ENCODE measurements at places on chromosomes 1 and 21.

DNA sequence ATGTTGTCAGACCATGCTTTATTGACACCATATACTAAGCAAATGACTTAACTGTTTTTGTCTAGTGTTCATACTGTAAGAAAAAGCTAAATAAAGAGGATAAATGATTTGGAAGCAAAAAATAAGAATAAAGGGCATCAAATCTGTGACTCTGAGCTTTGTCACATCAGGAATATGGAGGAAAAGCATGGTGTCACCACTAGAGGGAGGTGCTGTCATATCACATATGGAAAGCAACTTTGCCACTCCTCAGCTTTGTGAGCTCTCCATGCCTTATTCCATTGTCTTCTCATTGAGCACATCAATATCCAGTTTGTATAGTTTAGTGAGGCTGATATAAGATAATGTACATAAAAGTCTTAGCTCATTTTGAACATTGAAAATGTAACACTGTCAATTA is 20.8 kb upstream of the GBP1 start:
- no peak for DNase-seq

DNA sequence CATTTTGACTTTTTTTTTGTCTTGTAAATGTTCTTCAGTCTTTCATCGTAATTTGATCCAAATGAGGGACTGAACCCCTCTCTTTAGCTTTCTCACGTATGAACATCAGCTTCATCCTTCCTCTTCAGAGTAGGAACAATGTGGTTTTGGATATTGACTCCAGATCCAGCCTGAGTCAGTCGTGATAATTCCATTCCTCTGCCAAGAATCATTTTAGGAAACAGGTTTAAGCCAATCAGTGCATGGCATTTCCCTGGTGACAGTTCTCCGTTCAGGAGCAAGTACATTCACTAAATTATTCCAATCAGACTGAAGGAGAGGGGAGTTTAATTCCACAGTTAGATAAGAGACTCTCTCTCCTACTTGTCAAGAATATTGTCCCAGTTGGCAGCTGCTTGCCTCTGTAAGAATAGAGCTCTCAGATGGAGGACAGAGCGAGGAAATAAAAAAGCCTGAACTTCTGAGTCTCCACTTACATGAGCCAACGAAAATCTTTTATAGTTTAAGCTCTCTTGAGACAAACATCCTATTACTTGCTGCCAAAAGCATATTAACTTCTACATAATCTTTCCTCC is 18.6 kb downstream of the RHOU start:
- DNase-seq = no peak

GRCh38 chr1:155250246-155250632 is 5.0 kb downstream of the ENTREP3 start:
- DNase-seq = no peak

DNA sequence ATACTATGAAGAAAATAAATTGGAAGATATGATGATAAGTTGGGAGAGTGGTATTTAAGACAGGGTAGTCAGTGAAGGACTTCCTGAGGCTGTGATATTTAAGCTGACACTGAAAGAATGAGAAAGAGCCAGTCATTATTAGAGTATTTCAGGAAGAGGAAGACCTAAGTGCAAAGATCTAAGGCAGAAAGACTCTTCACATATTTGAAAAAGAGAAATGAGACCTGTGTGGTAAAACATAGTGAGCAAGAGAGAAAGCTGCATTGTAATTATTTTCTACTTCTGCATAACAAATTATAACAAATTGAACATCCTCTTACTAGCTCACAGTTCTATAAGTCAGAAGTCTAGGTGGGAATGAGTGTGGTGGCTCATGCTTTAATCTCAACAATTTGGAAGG is 34.6 kb upstream of the DOCK7 start:
- no peak for DNase-seq

DNA sequence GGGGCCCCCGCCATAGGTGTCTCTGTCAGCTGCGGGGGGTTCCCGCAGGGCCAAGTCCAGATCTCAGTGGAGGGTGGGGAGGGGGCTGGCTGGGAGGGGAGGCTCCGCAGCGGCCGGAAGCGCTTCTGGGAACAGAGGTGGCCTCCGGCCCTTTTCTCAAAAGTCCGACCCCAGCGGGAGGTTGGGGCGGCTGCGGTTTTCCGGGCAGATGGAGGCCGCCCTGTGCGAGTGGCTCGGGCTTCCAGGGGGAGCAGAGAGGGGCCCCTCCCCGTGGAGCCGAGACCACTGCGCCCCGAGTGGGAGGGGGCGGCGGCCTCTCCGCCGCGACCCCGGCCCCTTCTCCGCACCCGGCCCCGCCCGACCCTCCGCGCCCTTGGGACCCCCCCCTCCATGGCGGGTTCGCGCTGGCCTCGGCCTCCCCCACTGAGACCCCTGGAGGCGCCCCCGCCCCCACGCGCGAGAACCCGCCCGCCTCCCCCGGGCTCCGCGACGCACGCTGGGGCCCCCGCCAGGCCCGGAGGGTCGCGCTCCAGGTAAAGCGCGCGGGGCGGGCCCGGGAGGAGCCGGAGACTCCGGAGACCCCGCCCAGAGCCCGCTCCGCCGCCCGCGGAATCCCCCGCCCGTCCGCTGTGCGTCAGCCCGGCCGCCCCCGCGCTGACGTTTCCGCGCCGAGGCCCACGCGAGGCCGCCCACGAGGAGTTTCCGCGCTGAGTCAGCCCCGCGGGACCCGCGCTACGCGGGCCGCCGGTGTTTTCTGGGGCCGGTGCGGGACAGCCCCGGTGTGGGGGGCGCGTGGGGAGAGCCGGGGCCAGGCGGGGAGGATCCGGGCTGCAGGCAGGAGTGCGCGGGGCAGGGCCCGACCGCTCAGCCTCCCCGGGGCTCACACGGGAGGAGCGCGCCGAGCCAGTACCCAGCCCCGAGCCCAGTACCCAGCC is 5.2 kb downstream of the TNFRSF18 start:
- peak; percentile 96 for DNase-seq
